Hypothalamus (tissue), 51 donors: ENCODE measurements at places on chromosomes 12 and 14.
A peak's percentile ranks its signal among the peaks of the same experiment; 100 is the strongest.

DNA sequence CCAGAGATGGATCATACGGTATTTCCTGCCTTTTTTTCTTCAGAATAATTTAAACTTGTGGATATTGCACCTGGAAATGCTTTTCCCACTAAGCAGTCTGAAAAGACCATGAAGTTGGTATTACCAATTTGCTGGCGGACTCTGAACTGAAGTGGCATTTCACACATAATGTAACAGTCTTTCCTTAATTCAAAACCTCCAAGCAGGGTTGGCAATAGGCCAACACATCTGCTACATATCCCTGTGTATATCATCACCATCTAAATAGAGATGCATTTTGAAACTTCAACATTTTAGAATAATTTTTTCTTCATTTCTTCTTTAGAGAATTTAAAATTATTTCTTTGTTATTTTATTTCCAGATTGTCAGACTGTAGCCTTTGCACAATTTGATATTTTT, 100.5 kb downstream of the TSPAN8 start:
- no peak for DNase-seq

- no peak for DNase-seq
These were observed 48.2 kb downstream of the NAV3 start for GRCh38 chr12:77878901-77879300.

GRCh38 chr12:99960311-99960710, 24.4 kb downstream of the ANKS1B start:
- DNase-seq = no peak

DNA sequence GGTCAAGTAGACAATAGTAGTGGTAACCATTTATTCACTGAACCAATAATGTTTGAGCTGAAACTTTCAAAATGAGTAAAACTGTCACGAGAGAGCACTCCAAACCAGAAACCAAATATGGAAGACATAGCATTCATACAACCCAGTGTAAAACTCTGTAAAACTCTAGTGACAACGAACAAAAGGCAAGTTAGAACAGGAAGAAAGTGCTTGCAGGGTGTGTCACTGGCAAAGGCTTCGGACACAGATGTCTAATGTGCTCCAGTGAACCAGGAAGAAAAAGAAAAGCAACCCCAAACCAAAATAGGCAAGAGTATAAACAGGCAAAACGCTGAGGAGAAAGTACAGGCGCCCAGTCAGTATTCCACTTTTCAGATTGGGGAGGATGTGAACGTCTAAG, 79.3 kb upstream of the FZD10 start:
- DNase-seq = no peak

- no peak for DNase-seq
These were observed 278.9 kb upstream of the SOX5 start for GRCh38 chr12:24228371-24228770.

DNA sequence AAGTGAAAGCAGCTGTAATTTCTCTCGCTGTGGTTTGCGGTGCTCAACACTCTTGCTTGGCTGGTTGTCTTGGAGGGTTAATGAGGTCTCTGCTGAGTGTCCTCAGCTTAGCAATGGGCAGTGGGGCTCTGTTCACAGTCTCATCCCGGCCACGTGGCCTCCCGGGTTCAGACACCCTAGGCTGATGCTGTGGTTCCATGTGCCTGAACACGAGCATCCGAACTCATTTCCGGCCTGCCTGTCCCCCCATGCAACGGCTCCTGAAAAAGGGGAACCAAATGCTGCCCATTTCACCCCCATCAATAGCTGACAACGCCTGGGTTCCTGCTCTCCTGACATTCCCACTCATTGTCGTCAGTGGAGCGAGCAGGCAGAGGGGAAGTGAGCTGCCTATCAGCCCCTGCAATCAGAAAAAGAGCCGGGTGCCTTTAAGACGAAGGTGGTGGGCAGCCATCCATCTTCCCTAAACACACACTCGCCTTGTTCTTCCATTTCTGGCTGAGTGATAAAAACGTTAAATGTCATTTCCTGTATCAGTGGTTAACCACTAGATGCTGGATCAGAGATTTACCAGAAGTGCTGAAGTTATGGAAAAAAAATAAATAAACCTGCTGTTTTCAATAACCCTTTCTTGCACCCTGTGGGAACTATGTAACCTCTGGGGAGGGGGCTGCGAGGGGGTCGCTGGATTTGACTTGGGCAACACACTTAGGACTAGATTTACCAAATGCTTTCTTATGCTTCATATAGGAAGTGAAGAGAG, 60.3 kb upstream of the BCL2L14 start:
- DNase-seq = peak; percentile 25

DNA sequence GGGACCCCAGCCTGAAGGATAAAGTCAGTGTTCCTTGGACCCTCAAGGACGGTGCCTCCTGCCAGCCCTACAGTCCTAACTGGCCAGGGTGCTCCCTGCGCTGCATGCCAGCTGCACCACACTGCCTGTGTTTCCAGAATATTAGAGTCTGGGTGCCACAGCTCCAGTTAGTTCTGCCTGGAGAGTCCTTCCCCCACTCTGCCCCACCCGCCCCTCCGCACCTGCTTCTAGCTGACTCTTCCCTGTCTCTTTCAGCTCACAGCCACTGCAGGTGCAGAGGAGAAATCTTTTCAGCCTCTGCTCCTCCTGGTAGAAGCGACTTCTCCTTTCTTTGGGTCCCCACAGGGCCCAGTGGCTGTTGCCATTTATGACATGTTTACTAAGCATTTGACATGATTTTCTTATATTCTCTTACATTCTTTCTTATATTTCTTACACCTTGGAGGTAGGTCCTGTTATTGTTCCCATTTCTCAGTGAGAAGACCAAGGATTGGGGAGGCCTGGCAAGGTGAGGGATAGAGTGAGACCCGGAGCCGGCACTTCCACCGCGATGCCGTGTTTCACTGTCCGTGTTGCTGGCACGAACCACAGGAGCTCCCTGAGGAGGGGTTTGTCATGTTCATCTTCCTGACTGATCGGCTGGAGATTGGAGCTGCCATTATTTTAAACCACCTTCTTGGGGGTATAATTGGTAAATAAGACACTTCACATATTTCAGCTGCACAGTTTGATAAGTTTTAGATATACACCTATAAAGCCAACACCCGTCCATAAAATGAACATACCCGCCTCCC, 29.4 kb downstream of the SYNE3 start:
- DNase-seq = no peak

DNA sequence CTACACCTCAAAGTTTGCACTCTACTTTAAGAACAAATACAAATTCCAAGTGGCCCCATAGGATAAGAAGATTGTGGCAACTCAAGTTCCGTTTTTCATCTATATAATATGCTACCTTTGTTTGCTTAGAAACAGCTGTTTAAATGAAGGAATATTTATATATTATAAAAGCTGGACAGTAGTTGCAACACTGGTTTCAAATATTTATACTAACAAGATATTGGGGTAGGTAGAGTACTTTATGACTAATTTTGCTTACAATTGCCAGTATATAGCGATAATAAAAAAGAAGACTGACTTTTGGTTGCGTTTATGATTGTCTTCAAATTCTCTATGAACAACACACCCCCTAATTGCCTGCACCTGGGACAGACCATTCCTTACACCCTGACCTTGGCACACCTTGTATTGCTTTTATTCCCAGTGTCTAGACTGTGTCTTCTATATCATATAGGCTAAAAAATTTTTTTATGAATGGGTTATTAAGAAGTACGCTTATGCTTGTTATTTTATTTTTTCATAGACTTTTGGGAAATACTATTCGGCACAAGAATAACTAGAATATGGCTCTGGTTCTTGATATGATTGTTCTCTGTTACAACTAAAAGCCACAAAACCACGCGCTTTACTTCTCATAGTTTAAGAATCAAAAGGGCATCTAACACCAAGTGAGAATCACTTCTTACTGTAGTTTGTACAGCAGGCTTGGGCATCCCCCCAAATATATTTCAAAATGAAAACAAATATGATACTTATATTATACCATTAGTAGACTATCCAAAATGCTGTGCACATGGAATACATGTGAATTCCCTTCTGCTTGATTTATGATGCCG, 455.4 kb upstream of the DCN start:
- DNase-seq = no peak

DNA sequence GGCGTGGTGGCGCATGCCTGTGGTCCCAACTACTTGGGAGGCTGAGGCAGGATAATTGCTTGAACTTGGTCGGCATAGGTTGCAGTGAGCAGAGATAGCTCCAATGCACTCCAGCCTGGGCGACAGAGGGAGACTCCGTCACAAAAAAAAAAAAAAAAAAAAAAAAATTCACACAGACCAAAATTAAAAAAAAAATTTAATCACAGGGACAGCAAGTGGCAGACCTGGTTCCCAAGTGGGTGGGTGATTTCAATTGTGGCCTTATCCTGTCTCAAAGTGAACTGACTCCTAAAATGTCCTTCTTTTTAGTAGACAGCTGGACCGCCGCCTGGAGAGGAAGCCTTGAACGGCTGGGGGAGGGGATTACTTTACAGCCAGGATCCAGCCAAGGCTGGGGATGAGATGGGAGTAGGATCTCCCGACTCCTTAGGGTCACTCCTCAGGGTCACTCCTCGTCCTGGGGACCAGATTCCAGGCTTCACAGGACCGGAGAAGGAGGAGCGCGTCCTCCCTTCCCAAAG, 1.5 kb upstream of the KCNH3 start:
- no peak for DNase-seq

DNA sequence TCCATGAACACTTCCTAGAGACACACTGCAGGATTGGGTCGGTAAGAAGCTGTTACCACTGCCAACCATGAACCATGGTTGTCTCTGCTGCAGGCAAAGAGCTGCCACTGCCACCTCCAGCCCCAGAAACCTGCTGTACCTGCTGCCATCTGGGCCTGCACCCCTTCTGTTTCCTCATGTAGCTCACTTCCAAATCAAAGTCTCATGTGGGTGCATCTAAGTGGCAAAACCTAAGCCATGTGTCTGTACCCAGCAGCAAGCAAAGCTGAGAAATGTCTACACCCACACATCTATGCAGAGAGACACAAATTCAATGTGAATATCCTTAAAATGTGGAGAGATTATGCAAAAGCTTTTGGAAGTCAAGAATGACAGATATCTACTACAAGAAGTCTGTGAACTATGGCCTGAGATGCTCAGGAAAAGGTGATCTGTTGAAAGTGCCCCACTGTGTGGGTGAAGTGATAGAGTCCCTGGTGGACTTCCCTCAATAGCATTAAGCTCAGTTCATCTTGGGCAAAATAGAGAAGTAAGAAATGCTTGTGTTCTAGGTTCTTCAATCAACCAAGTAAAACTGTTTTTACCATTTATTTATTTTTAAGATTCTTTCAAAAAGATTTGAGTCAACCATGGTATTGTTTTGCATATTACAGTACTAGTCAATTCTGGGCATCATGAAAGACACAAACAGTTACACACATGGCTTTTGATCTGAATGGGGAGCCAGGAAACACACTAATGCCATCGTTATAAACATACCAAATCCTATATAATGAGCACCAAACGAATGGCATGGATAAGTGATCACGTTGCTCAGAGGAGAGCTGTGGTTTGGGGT, 64.4 kb downstream of the FOS start:
- DNase-seq = no peak

DNA sequence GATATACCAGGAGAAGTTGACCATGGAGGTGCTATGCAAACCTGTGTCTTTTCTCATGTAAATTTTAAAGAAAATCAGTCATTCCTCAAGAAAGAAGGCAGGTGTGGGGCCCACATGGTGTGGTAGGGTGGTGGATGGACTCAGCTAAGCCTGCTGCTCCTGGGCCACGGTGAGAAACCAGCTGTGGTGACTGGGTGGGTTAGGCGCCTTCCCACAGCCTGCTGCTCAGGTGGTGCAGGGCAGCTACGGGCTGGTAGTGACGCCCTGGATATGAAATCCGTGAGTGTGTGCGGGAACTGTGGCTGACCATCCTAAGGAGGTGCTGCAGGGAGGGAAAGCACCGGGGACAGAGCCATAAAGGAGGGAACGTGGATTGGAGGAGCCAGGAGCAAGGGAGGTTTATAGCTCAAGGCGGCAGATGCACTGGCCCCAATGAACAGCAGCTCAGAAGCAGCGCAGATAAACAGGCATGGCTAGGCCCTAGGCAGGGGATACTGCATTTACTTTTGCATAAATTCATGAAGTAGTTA, 408.8 kb downstream of the FUT8 start:
- no peak for DNase-seq

DNA sequence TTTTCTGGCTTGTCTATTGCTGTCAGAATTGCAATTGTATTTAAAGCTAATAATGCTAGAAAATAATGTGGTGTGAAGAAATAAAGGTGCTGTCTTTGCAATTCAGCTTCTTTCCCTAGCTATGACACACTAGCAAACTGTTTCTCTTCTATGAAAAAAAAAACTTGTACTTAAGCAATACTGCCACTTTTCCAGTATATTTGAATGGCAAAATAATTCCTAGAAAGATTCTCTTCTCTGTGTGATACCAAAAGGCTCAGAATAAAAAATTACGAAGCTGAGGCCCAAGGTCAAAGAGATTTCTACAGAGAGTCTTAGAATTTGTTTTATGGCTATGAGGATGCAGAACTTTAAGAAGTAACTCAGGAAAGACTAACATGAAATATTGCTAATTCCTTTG, 235.5 kb downstream of the ADAMTS20 start:
- DNase-seq = no peak

GRCh38 chr12:96985515-96986362, 78.7 kb downstream of the NEDD1 start:
- no peak for DNase-seq

DNA sequence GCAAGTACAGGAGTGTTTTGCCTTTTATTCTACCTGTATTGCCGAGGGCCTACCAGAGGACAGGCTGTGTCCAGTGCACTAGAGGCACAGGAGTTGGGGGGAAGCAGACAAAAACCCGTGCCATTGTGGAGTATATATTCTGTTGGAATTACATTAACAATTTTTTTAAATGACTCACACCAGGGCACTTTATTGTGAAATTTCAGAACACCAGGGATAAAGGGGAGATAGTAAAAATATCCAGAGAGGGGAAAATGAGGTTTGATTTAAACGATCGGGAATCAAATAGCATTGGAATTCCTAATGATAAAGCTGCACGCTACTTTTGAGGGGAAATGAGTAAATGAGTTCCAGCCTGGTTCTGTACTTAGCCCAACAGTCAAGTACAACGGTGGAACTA, 123.2 kb downstream of the PELI2 start:
- no peak for DNase-seq
